ENCODE measurements at places on chromosomes 5 and 9. TPM values are rescaled to one million over a fixed set of nuclear protein-coding genes. Genes with fewer than 3 reads are reported as not detected.

GRCh38 chr5:116681334-116682013 lies 106.9 kb upstream of the SEMA6A start:
- H3K36me3 ChIP-seq = no peaks in the 10 kb centered on the region
- no peaks in the 10 kb centered on the region for H3K4me1 ChIP-seq

DNA sequence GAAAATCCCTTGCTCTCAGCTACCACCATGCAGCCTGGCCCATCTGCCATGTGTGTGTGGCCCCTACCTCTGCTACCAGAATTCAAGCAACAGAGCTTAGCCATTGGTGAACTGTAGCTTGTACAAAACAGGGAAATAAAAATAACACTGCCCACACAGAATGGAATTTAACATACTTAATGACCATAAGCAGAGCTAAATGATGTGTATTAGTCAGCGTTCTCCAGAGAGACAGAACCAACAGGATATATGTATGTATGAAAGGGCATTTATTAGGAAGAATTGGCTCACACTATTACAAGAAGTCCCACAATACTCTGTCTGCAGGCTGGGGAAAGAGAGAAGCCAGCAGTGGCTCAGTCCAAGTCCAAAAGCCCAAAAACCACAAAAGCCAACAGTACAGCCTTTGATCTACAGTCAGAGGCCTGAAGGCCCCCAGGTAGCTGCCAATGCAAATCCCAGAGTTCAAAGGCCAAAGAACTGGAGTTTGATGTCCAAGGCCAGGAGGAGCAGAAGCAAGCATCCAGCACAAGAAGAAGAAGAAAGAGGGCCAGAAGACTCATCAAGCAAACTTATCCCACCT lies 318.8 kb downstream of the DNAH5 start:
- no peak for DNase-seq
- H3K27me3 ChIP-seq = no peaks in the 10 kb centered on the region
- no peaks in the 10 kb centered on the region for H3K4me1 ChIP-seq
- no peak overlapping the region for H3K4me3 ChIP-seq

GRCh38 chr9:108910402-108910801 lies 23.5 kb downstream of the ELP1 start:
- no peak for DNase-seq
- no peak overlapping the region for H3K4me3 ChIP-seq
- H3K27ac ChIP-seq = no peak overlapping the region
- H3K36me3 ChIP-seq = peaks cover 75% of the 10 kb centered on the region
- H3K4me1 ChIP-seq = peaks cover 16% of the 10 kb centered on the region

DMRT3 gene
- not detected for total RNA-seq

DNA sequence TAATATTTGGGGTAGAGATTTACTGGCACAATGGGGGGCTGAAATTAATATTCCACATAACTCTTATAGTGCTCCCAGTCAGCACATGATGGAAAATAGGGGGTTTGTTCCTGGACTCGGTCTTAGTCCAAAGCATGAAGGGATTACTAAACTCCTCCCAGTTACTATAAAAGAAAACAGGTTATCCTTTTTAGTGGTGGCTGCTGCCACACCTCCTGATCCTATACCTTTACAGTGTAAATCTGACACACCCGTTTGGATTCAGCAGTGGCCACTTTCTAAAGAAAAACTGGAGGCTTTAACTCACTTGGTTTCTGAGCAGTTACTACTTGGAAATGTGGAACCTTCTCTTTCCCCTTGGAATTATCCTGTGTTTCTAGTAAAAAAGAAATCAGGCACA lies 572.9 kb upstream of the PTGER4 start:
- H3K4me1 ChIP-seq = no peaks in the 10 kb centered on the region
- no peak for DNase-seq
- no peak overlapping the region for H3K4me3 ChIP-seq
- H3K27ac ChIP-seq = no peak overlapping the region

DNA sequence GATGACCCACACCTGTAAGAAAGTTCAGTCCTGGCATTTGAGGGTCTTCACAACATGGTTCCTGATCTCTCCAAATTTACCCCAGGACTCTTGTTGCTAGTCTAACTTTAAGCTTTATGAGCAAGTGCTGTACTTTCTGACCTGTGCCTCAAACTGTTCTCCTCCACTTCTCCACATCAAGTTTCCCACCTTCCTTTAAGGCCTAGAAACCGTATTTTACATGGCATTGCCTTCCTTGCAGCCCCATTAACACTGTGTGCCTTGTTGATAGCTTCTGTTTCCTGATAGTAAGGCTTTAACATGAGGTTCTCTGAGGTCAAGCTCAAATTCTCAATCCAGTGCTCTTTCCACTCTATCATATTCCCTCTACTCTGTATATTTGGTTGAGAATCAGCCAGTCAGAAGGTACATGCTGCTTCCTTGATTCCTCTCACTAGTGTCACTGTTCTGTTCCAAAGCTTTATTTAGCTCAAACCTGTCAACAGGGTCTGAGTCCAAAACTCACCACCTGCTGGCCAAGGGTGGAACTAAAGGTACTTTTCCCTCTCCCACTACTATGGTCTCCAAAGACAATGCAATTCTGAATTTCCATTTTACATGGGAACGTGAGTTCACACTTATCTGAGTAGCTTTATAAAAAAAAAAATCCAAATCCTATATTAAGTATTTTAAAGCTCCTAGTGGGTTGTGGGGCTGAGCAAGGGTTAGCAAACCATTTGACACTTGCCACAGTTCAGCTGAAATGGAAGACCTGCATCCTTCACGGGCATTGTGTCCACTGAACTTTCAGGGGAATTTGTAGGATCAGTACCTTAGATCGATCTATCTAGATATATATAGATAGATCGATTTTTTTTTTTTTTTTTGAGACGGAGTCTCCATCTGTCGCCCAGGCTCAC lies 21.1 kb downstream of the VCP start:
- peaks cover 28% of the 10 kb centered on the region for H3K36me3 ChIP-seq
- no peaks in the 10 kb centered on the region for H3K27me3 ChIP-seq
- no peaks in the 10 kb centered on the region for H3K4me1 ChIP-seq
- no peak overlapping the region for H3K27ac ChIP-seq

GRCh38 chr5:76701298-76701697 lies 14.6 kb upstream of the F2R start:
- no peak overlapping the region for H3K27ac ChIP-seq
- no peak for DNase-seq
- peaks cover 76% of the 10 kb centered on the region for H3K36me3 ChIP-seq
- H3K27me3 ChIP-seq = no peaks in the 10 kb centered on the region

DNA sequence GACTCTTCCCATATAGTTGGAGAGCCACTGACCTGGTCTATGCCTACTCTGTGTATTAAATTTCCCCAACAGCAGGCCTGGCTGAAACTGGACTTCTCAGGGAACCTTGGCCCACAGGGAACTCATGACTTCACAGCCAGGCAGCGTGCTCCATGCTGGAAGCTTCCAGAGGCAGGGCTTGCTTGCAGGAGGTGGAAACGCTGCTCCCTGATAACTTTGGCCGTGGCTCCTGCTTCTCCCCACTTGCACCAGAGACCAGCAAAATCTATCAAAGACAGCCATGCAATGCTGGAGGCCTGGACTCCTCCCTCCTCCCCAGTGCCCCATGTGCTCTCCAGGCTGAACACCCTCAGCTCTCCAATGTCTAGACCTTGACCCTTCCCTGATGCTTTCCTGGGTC lies 137.1 kb downstream of the GABBR2 start:
- no peak for DNase-seq
- no peaks in the 10 kb centered on the region for H3K27me3 ChIP-seq
- H3K4me1 ChIP-seq = peaks cover 9% of the 10 kb centered on the region
- H3K4me3 ChIP-seq = no peak overlapping the region

DNA sequence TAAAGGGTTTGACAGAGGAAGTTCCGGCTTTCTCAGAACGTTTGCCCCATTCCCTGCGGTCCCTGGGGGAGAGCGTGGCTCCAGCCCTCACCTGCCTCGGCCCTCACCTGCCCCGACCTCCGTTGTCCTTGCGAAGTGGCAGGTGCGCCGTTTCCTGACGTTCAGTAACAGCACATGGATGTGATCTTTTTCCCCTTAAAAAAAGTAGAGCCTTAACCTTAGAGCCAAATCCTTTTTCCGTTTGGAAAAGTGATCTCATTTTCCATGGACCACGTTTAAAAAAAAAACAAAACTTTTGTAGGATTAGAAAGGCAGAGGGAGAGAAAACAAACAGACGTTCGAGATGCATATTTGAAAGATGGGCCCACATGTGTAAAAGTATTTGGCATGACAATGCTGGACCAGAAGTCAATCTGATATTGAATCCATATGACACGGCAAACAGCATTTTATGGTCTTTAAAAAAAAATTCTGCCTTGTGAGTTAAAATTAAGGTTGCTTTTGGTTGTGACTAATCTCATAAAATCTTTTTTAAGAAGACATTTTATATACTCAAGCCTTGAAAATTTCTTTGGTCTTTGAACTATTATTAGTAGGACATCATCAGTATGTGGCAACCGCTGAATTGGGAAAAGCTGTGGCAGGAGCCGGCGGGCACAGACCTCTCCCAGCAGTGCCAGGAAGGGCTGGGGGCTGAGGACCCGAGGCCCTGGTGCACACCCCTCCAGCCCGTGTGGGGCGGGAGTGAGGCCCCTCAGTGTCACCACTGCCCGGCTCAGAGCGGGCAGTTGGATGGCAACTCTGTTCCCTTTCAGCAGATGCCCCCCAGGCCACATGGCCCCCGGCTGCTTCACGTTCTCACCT lies 42.5 kb upstream of the EXOC3 start:
- no peak overlapping the region for H3K27ac ChIP-seq
- no peaks in the 10 kb centered on the region for H3K36me3 ChIP-seq
- no peak for DNase-seq
- H3K4me1 ChIP-seq = peaks cover 8% of the 10 kb centered on the region
- peaks cover 22% of the 10 kb centered on the region for H3K27me3 ChIP-seq

NDST1 gene
- 1.6 TPM for total RNA-seq

GRCh38 chr9:106291786-106292185 lies 571.2 kb upstream of the ZNF462 start:
- no peaks in the 10 kb centered on the region for H3K27me3 ChIP-seq
- H3K4me1 ChIP-seq = no peaks in the 10 kb centered on the region
- DNase-seq = no peak
- no peak overlapping the region for H3K4me3 ChIP-seq
- H3K36me3 ChIP-seq = no peaks in the 10 kb centered on the region

GRM6 gene
- not detected for total RNA-seq

DNA sequence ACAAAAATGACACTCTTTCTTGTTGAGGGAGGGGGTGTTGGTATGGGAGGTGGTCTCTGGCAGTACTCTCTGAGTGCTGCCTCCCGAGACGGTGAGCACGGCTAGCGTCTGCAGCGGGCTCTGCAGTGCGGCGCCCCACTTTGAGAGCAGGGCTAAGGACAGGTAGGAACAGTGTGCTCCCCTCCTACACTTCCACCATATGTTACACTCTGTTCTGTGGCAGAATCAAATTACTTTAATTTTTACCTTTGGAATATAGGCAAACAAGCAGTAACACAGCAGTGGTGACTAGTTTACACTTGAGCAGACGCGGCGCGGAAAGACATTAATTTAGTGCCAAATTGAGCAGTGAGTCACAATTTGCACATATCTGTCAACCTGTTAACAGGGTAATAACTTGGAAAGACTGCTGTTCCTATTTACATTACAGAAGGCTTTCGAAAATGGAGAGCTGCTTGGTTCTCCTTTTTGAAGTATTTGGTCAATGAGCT lies 136.3 kb downstream of the MED27 start:
- H3K4me1 ChIP-seq = no peaks in the 10 kb centered on the region
- DNase-seq = no peak
- H3K4me3 ChIP-seq = no peak overlapping the region
- H3K27ac ChIP-seq = no peak overlapping the region
- no peaks in the 10 kb centered on the region for H3K27me3 ChIP-seq
- H3K36me3 ChIP-seq = peaks cover 13% of the 10 kb centered on the region

TAL2 gene
- total RNA-seq = not detected

DNA sequence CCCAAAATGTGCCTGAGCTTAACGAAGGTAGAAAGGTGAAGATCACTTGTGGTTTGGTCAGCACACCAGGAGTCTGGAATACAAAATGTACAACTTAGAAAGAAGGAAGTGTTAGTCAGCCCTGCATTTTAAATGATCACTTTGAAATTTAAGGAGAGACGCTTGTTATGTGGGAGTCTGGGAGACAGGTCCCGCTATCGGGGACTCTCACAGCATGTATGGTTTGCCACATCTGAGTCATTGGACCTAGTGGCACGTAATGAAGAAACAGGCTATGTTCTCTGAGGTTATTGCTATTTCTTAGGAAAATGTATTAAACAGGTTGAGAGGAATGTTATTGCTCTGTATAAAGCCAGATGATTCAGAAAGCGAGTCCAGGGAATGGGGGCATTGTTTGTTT lies 2362.5 kb upstream of the WWC1 start:
- no peak for DNase-seq
- H3K27ac ChIP-seq = no peak overlapping the region
- H3K4me1 ChIP-seq = no peaks in the 10 kb centered on the region
- H3K36me3 ChIP-seq = no peaks in the 10 kb centered on the region

DNA sequence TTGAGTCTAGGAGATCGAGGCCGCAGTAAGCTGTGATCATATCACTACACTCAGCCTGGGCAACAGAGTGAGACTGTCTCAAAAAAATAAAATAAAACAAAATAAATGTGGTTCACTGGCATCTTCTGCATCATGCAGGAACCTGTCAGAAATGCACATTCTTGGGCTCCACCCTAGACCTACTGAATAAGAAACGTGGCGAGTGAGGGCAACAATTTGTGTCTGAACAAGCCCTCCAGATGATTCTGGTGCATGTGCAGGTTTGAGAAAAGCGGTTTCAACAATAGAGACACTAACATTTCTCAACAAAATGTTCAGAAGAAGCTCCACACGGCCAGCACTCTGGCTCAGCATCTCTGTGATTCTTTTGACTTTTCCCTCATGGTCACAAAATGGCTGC lies 42.8 kb upstream of the CPEB4 start:
- H3K27me3 ChIP-seq = no peaks in the 10 kb centered on the region
- H3K4me1 ChIP-seq = no peaks in the 10 kb centered on the region
- DNase-seq = no peak
- no peaks in the 10 kb centered on the region for H3K36me3 ChIP-seq
- no peak overlapping the region for H3K27ac ChIP-seq

DNA sequence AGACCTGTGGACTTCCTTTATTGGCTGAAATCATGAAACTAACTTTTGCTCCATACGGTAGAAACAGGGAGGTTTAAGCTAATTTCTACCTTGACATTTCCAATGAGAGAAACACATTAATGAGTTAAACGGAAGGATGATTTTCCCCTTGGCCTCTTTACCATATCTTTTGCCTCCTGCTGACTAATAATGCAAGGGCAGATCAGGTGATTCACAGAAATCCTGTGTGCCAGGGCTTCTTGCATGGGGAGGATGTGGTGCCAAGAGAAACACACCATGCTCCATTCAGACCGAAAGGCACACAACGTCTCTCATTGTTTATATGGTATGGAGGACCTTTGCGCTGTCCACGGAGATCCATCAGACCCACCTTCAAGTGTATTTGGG lies 17.4 kb upstream of the PRLR start:
- no peaks in the 10 kb centered on the region for H3K4me1 ChIP-seq
- H3K36me3 ChIP-seq = no peaks in the 10 kb centered on the region
- no peak for DNase-seq
- H3K27ac ChIP-seq = no peak overlapping the region

GRXCR2 gene
- not detected for total RNA-seq

ADGRV1 gene
- 1.2 TPM for total RNA-seq

ROR2 gene
- not detected for total RNA-seq

EIF4E1B gene
- total RNA-seq = not detected
